ENCODE measurements at places on chromosomes 11 and 22.

DNA sequence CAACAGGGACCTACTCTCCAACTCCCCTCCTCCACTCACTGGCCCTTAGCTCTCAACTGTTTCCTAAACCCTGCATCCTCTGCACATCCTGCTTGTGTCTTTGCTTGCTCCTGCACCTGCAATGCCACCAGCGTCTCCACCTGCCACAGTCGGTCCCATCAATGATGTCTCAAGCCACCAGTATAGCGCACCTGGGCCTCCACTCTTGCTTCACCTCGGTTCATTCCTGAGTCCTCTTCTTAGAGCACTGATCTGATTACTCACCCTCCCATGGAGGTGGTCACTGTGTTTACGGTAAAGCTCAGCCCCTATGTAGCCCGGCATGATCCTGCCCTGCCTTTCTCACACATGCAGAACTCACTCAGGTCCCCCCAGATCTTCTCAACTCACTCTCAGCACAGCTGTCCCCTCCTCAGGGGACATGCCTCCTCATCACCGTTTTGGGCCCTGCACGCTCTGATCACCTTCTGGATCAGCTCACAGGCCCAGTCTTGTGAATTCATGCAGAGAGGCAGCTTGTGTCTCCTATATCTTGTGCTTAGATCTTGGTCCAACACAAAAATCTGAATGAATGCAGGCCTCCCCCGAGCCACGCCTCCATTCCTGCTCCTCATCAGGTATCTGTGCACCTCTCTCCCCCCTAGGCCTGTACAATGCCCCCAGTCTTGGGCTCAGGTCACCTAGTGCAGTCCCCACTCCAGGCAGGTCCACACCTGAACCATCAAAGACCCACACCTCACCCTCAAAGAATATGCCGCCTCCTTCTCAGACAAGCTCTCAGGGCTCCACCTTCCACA, 31.4 kb downstream of the TRIM29 start:
- no peak for DNase-seq

- DNase-seq, result no peak
Measured at GRCh38 chr22:45718391-45718790, 46.8 kb downstream of the ATXN10 start.

DNA sequence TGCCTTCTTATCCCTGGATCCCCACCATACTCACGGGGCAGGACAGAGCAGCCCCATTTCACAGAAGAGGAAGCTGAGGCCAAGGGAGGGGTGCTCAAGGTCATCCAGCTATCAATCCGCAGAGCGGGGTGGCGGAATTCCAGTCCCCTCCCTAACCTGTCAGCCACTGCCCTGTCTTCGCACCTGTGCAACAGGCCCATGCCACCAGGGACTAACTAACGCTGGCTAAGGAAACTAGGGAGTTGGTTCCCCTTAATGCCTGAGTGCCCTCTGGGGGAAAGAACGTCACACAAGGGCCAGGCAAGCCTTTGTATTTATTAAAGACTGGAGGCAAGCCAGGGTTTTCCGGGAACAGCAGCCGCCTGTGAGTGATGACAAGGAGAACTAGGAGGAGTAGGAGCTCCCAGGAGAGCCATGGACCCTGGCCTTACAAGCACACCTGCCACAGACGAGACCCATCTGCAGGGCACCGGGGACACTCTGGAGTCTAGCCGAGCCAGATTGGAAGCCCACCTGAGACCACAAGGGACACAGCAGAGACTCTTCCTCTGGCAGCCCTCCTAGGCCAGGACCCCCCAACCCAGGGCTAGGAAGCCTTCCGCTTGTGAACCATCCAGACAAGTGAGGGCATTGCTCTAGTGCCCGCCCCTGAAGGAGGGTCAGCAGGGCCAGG, 64.4 kb downstream of the MYH9 start:
- no peak for DNase-seq

GRCh38 chr11:122463530-122463929, 192.0 kb upstream of the UBASH3B start:
- DNase-seq, result no peak

DNA sequence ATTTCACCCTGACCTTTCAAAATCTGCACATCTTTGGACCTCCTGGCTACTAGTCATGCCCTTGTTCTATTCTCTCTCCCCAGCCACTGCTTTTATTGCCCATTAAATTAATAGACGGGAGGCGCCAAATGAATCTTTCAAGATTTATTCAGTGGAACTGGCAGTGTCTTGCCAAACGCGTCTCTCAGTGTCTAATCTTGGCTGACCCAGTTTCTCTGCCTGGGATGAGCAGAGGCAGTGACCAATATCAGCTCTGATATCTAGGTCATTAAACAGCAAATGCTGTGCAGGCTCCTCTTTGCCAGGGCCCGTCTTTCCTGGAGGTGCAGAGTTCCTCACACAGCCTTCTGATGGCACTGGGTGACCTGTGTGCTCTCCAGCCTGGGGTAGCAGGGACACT, 74.0 kb downstream of the TRAF6 start:
- DNase-seq, result no peak

DNA sequence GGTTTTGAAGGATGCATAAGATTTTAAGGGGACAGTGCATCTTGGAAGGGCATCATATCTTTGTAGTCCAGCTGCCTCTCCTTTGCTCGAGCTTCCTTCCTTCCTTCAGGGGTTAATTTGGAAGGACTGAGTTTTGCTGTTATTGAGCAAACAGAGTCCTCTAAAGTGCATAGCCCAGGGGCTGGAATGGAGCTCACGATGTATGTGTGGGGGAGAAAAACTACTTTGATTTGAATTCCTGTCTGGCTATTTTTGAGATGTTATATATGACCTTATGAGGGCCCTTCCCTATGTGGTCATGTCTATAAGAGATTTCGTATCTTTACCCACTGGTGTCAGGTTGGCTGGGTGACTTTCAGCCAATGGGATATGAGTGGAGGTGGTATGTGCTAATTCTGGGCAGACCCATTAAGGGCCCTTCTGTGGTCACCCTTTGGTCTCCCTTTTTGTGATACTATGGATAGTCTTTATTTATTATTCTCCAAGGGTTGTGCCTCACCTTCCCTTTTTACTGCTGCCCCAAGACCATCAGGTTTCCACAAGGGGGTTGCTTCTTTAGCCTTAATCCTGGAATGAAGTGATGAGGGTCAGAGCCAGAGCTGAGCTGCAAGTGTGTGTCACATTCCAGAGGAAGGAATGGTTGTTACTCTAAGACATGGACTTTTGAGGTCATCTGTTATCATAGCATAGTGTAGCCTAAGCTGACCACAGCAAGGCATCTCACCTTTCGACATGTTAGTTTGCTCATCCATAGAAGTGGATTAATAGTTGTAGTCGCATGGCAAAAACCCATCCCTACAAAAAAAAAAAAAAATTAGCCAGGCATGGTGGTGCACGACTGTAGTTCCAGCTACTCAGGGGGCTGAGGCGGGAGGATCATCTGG, 54.6 kb downstream of the LRRC74B start:
- DNase-seq, result no peak
